Frontal cortex (tissue), 4 donors: ENCODE measurements at places on chromosomes 1 and 21. TPM values are rescaled to one million over a fixed set of nuclear protein-coding genes. Genes with fewer than 3 reads are reported as not detected.
A peak's percentile ranks its signal among the peaks of the same experiment; 100 is the strongest.

The SYCP1 gene
- total RNA-seq, result not detected

The SH2D5 gene
- total RNA-seq, result 1.6 TPM

The SLC16A1 gene
- total RNA-seq, result 60.3 TPM

- DNase-seq, result no peak
Observed at GRCh38 chr1:226063977-226064815, 1.7 kb downstream of the H3-3A start.

DNA sequence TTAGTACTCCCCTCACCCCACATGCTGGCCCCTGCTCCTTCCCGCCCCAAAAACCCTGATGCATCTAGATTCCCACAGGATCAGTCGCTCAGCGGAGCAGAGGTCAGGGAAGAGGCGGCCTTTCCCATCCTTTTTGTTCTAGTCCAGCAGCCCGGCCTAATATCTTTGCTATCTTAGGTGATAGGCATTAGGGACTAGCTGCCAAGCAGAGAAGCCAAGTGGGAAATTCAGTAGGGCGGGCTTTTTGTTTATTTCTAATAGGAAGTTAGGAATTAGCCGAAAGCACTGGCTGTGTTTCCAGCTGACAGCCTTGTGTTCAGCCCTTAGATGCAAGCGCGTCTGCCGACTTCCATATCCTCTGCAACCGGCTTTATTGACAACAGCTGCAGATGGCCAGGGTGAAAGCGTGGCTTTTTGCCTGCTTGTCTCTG, 59.0 kb upstream of the BCAR3 start:
- DNase-seq, result no peak

- DNase-seq, result no peak
Observed at GRCh38 chr1:163082971-163083370, 13.8 kb downstream of the RGS4 start.

GRCh38 chr1:11842154-11843041, 5.2 kb downstream of the NPPA start:
- DNase-seq, result no peak

GRCh38 chr1:78624035-78624434, 3.8 kb downstream of the IFI44L start:
- DNase-seq, result no peak

- no peak for DNase-seq
Observed at GRCh38 chr1:93000751-93001175, 39.5 kb upstream of the DIPK1A start.

- no peak for DNase-seq
Observed at GRCh38 chr1:44505210-44505993, 100.3 kb downstream of the RNF220 start.

GRCh38 chr1:66752000-66752592, at the start of gene DYNLT5:
Gene DYNLT5 (plus strand): TSS chr1:66752459. CDS start chr1:66754659, 2,200 bp downstream.
- DNase-seq, result peak; percentile 29

DNA sequence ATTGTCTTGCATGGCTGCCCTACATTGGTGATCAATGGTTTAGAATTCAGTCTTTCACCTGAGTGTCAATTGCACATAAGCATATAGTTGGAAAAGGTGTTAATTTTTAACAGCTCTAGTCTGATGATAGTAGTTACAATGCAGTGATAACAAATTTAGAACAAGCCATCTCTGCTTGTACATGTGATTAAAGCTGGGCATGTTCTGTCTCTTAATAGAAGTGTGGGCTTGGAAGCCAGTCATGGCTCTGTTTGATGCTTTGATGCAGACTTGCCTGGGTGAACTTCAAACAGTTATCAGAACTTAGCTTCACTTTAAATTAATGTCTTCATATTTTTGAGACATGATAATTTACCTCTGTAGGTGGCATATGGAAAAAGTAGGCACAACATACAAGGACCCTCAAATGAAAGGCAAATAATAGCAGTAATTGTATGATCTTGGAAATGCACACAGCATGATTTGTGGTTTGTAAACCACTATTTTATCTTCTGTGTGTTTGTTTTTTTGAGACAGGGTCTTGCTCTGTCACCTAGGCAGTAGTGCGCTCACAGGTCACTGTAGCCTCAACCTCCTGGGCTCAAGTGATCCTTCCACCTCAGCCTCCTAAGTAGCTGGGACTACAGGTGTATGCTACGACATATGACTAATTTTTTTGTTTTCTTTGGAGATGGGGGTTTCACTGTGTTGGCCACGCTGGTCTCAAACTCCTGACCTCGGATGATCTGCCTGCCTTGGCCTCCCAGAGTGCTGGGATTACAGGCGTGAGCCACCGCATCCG, 3.8 kb downstream of the DDI2 start:
- no peak for DNase-seq

- no peak for DNase-seq
Observed at GRCh38 chr1:179709841-179710329, 33.2 kb upstream of the FAM163A start.

DNA sequence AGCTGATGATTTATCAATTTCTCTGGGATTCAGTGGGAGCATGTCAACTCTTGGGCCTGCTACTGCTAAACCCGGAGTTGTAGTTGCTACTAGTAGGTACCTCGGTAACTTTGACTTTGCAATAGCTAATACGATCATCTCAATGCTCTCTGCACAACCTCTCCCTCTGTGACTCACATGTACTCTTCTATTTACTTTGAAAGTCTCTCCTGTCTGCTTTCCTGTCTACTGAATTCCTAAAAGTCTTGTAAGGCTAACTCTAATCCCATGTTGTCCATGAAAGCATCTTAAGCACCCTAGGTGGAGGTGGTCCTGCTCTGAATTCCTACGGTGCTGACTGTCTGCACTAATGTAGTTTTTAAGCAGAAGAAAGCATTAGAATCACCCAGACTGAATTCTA, 29.3 kb downstream of the SLC9C2 start:
- DNase-seq, result no peak

- no peak for DNase-seq
Observed at GRCh38 chr1:35122311-35122710, 43.1 kb downstream of the ZMYM1 start.

DNA sequence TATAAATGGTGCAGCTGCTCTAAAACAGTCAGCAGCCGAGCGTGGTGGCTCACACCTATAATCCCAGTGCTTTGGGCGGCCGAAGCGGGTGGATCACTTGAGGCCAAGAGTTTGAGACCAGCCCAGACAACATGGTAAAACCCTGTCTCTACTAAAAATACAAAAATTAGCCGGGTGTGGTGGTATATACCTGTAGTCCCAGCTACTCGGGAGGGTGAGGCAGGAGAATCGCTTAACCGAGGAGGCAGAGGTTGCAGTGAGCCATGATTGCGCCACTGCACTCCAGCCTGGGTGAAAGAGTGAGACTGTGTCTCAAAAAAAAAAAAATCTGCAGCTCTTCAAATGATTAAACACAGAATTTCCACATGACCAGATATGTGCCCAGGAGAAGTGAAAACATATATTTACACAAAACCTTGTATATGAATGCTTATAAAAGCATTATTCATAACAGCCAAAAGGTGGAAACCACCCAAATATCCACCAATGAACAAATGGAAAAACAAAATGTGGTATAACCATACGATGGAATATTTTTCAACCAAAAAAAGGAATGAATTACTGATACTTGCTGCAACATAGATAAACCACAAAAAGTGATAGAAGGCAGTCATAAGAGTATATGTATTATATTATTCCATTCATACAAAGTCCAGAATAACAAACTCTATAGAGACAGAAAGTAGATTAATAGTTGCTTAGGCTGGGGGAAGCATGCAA, 14.1 kb downstream of the EPS15 start:
- no peak for DNase-seq

DNA sequence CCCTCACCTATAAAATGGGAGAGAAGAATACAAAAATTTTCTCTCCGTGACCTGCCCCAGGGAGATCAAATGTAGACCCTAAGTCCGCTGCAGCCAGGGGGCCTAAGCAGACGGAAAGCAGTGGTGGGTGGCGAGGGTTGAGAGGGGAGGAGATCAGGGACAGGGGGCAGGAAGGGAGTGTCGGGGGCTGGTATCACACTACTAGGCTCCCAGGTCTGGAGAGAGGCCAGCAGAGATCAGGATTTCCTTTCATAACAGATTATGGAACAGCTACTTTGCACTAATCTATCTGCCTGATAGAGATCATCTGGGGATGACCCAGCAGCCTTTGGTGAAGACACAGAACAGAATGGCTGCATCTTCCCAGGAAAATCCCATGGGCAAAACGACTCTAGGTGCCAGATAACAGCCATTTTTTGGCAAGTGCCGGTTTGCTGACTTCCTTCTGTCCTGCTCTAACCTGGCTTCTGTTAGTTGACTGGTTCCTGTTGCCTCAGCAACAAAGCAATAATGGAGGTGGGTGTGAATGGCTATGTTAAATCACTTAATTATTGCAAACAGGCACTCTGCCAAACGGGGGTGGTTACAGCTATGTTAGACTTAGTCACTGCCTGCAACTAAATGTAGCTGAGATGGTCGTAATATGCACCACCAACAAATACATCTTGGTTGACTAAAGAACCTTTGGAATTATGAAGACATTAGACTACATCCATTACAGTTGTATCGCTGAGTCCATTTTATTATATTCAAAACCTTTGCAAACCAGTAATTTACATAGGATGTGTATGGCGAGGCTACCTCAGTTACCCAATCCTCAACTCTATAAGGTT, 30.0 kb upstream of the EPS8L3 start:
- no peak for DNase-seq

DNA sequence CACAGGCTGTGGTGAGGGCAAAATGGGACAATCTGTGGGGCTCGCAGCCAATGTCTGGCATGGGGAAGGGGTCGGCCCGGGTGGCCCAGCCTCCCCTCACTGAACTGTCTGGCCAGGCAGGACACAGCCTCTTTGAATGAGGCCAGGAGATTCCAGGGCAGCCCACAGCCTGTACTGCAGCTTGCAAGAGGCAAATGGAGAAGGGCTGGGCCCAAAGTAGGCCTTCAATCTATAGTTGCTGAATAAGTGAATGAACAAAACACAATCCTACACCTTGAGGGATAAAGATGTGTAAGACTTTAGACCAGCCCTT, 23.2 kb downstream of the SLC27A3 start:
- DNase-seq, result no peak

DNA sequence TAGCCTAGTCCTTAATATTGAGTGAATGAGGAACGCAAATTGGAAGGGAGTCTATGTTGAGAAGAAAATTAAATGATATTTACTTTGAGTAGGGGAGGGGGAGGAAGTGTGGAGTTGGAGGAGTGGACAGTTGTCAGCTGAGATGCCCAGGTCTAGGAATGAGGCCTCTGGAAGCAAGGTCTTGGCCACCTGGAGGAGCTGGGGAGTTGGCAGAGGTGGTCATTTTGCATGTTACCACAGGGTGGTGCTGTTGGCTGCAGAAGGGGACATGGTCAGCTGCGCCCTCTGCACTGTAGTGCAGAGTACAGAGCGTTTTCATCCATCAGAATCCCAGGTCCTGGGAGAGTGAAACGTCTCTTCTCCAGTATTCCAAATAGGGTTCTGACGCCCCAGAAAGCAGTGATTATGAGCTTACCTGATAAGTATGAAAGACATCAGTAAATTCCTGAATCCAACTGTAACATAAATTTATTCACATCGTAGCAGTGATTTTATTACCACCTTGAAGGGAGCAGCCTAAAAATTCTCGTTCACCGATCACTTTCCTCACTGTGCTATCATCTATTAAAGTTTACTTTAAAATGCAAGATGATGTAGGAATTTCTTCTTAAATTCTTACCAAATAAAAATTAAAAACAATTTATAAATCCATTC, 13.8 kb downstream of the PARK7 start:
- peak; percentile 69 for DNase-seq

DNA sequence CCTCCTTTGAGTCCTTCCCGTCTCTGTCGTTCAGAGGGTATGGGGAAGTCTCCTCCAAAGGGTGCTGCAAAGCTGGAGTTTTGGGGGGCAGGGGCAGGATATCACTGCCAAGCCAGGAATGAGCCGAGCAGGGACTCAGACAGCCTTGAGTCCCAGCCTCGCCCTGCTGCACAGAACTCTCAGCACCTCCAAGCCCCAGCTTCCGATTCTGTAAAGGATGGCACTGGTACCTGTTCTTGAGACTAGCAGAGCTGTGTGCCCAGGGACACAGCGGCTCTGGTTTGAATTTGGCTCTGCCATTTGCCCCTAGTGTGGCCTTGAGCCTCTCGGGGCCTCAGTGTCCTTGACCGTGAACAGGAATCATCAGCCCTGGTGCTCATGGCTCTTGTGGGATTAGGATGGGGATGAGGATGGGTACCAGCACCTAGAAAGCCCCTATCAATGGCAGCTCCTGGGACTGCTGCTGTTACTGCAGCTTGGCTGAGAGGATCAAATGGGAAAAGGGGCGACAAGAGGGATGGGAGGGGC, 1.5 kb upstream of the FBLIM1 start:
- no peak for DNase-seq

DNA sequence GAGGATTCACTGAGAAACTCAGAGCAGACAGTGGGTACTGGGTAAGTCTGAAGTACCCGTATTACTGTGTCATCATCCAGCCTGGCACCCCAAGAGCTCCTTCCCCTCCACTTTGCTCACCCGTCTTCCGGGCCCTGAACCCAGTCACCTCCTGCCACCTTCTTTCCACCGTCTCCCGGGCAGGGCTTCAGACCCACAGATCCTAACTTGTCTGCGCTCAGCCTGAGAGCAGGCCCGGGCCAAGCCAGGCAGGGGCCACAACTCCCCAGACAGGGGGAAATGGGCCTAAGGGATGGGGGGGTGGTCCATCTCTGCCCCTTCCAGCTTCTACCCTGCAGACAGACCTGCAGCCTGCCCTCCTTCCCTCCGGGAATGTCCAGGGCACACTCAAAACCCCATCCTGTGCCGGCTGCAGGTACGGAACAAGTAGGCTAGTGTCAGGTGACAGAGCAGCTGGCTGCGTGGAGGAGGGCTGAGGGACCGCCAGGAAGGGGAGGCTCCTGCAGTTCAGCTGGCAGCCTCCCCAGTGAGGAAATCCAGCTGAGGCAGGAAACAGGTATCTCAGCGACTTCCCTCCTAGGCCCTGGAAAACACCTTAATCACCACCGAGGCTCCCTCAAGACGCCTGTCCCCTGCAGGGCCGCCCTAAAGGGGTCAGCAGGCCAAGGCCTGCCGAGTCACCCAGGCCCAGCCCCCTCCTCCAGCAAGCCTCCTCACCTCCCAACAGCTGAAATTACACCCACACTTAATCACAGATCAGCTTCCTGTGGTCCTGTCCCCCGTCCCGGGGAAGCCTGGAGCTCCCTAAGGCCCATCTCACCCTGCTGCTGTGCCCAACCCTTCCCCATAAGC, 3.5 kb downstream of the HSPG2 start:
- DNase-seq, result no peak

DNA sequence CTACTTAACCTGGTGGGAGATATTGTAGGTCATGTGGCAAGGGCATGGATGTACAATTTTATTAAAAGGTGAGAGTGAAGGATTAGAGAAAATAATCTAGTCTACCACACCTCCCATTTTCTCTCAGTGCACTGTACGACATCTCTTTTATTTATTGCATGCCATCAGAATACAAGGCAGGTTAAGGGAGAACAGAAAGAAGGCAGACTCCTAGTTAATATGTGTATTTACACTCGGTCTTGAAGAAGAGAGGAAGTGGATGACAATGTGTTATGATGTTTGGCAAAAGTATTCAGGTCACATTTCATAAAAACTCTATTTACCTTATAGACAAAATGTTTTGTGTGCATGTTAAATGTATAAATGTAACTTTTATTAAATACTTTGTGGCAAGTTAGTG, 306.1 kb downstream of the CTH start:
- no peak for DNase-seq
